NCI-H526 (cell line): ENCODE measurements at places on chromosomes 1 and 21.

DNA sequence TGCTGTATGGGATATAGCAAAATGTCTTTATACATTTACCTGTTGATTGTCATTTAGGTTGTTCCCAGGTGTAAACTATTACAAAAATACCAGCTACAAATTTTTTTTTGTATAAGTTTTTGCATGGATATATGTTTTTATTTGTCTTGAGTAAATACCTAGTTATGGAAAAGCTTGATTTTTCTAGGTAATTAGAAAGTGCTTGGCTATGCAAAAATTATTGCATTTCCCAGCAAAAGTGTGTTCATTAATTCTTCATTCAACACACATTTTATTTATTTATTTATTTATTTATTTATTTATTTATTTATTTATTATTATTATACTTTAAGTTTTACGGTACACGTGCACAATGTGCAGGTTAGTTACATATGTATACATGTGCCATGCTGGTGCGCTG lies 22.1 kb downstream of the PDE4B start:
- DNase-seq, result no peak

DNA sequence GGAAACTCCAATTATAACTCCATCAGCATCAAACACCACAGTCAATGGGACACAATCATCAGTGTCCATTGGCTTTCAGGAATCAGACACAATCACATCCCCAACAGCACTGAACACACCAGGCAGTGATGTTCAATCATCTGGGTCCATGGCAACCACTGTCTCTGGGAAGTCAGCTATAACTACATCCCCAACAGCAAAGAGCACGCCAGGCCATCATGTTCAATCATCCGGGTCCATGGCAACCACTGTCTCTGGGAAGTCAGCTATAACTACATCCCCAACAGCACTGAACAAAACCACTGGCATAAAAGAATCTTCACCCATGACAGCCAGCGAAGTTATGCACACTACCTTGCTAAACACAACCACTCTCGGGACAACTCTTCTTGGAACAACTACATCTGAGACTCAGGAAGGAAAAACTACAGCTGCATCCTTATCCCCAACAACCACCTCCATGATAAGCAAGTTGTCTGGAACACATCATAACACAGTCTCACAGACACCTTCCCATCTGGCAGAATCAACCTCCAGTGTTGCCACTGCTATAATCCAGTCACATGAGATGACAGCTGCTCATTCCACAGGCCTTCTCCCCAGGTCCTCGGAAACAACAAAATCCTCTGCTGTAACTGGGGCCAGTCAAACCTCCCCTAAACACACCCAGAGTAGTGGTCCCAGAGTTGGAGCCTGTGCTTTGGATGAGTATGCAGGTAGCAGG lies 19.9 kb downstream of the CATSPER4 start:
- no peak for DNase-seq

DNA sequence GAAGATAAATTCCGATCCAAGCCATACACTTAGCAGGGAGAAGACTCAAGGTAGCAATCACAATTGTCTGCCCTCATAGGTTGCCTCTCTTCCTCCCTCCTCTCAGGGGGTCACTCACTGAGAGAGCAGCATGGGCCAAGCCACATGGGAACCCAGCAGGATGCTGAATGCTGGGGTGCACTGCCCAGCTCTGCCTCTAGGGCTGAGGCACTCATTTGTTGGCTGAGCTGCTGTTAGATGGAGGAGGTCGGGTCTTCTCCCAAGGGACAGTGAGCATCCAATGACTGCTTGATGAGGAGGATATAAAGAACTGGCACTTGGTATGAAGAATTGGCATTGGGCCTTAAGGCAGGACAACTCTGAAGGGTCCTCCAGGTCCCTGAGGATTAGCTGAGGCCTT lies 418.8 kb downstream of the SIPA1L2 start:
- no peak for DNase-seq

GRCh38 chr1:172547071-172547470 lies 14.1 kb downstream of the SUCO start:
- no peak for DNase-seq

GRCh38 chr1:111392042-111392441 lies 35.5 kb downstream of the OVGP1 start:
- DNase-seq, result no peak

DNA sequence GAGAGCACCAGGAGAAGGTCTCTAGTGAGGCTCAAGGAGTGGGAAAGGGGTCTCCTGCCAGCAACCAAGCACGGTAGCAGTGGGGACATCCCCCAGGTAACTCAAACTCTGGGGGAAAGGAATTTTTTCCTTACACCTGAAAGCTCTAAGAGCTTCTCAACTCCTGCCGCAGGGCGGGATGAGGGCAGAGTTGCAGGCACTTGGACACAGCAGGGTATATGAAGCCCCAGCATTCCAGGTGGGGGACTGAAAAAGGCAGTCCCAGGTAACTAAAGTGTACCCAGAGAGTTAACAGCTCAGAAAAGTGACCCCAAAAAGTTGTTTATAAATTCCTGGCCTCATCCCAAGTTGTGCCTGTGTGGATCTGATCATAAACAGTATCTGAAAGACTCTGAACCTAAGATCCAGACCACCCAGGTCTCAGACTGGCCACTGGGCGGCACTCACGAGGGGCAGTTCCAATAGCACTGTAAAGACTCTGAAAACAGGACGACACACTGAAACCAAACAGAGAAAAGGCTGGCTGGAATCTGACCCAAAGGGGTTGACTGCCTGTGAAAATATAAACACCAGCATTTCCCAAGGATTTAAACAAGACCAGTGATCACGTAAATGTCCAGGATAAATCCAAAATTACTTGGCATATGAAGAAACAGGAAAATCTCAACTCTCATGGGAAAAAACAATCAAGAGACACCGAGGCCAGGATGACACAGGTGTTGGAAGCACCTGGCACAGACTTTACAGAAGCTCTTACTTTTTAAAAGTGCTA lies 47.5 kb downstream of the HSF2BP start:
- no peak for DNase-seq

- DNase-seq, result no peak
These were observed 9.2 kb downstream of the MX2 start for GRCh38 chr21:41370840-41371684.

DNA sequence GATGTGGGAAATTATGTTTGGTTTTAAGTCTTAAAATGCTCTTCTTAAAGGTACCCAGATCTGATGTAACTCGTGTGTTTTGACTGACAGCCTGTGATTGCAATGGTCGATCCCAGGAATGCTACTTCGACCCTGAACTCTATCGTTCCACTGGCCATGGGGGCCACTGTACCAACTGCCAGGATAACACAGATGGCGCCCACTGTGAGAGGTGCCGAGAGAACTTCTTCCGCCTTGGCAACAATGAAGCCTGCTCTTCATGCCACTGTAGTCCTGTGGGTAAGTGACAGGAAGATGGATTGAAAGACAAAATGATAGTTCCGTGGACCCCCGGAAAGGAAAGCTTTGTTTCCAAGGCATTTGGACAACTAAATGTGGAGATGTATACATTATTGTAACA lies 71.6 kb upstream of the LAMC2 start:
- no peak for DNase-seq
